ENCODE measurements at places on chromosomes 5 and 9.

DNA sequence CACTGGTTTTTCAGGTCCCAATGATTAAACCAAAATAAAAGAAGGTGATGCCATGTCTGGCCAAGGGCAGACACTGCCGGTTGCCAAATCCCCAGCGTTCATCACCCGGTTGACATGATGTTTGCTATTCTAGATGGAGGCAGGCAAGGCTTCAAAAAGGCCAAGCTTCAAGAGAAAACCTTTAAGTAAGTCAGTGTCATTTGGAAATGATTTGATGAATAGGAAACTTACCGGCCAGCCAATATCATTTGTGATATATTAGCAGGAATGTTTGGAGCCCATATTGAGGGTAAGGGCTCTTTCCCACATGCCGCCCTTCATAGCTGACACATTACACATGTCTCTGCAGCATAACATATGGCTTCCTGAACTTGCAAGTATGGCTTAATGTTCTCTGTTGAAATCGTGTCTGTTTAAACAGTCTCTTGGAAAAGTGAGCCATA, 89.5 kb upstream of the TTC23L start:
- DNase-seq = peak; percentile 50

- DNase-seq = no peak
Measured at GRCh38 chr9:93536874-93537273, 39.5 kb upstream of the PHF2 start.

- peak; percentile 68 for DNase-seq
Measured at GRCh38 chr9:69172895-69173294, 1.2 kb upstream of the TJP2 start.

GRCh38 chr9:72144756-72145492, 4.3 kb upstream of the GDA start:
- DNase-seq = no peak

DNA sequence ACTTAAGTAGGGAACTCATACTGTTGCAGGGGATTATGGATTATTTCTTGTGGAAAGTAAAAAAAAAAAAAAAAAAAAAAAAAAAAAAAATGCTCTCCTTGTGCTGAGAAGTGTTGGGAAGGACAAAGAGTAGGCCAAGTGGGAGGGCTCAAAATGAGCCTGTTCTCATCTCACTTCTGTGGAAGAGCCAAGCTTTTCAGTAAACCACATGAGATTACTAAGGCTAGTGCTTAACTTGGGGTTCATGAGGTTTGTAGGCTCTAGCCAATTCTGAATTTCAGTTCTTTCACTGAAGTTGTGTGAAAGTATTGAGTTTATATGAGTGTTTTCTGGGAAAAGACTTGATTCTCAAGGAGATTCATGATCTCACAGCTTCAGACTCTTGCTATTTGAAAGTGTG, 23.0 kb upstream of the CEP78 start:
- no peak for DNase-seq

DNA sequence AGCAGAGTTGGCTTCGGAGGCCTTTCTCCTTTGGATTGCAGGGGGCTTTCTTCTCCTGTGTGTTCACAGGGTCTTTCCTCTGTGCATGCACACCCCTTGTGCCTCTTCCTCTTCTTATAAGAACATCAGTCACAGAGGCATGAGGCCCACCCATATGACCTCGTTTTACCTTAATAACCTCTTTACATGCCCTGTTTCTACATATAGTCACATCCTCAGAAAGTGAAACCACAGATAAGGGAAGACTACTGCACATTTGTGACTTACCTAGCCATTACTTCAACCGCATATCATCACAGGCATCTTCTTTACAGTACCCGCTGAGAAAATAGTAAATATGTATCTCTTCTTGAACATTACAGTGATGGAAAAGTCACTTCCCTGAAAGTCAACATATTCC, 204.9 kb upstream of the TARS1 start:
- no peak for DNase-seq

- no peak for DNase-seq
Measured at GRCh38 chr5:170445936-170446335, 56.8 kb upstream of the KCNMB1 start.

DNA sequence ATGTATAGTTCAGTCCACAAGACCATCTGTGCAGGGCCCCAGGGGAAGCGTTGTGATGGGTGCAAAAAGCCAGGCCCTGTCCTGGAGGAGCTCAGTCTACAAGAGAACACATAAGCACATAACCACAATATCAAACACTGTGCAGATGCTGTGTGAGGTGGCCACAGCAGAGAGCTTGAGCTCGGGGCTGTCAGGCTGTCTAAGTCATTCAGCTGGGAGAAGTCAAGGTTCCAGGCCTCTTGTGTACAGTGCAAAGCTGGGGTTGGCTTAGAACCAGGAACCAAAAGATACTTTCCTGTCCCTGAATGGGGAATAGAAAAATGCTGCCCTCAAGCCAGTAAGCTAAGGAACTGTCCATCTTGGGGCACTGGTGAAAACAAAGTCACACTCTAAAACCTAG, 75.0 kb downstream of the PRDM6 start:
- peak; percentile 5 for DNase-seq

DNA sequence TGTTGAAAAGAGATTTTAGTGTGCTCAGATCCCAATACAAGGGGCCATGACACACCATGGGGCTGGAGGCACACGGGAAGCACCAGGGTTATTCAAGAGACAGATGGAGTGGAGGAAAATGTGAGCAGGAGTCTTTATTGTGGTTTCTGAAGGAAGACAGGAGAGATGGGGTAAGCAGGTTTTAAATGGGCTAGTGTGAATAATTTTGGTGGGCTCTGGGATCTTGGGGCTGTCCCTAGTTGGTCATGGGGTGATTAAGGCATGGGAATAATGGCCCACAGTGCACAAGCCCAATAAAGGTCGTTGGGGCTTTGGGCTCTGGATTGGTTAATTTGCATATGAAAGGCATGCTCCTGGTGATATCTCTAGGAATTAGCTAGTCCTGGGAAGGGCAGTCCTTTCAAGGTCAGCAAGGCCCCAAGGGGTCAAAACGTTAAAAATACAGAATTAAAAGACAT, 3.6 kb upstream of the SCGB3A2 start:
- DNase-seq = no peak

DNA sequence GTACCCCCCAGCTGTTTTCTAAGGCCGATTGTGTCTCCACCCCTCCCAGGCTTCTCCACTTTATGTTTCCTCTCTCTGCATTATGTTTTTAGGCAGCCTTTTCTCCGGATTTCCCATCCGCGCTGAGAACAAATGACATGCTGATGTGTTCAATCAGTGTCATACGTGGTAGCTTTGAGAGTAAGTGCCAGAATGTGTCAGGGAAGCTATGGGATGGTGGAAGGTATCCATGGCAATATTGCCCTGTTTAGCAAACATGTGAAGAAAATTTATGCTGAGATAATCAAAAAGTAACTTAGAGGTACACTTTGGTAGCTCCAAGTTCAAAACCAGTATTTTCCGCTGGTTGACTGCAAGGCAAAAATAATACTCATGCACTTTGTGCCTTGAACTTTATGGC, 36.6 kb upstream of the LECT2 start:
- no peak for DNase-seq

- DNase-seq = no peak
Measured at GRCh38 chr9:115466756-115467155, 348.8 kb upstream of the TNC start.

DNA sequence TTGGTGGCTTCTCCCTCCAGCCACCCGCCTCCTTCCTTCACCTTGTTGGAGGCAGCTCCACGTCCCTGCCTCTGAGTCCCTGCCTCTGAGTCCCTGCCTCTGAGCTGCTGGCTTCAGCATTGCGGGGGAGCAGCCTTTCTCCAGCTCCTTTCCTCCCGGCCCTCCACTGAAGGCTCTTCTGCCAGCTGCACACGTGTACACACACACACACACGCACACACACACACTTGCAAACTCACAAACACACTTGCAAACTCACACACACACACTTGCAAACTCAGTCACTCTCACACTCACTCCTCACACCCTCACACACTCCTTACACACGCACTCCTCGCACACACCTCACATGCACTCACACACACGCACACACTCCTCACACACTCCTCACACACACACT, 45.1 kb downstream of the C9orf50 start:
- DNase-seq = no peak

- DNase-seq = no peak
Measured at GRCh38 chr9:95495961-95496360, 20.8 kb downstream of the PTCH1 start.

GRCh38 chr9:22238809-22239684, 207.6 kb upstream of the DMRTA1 start:
- DNase-seq = peak; percentile 75

DNA sequence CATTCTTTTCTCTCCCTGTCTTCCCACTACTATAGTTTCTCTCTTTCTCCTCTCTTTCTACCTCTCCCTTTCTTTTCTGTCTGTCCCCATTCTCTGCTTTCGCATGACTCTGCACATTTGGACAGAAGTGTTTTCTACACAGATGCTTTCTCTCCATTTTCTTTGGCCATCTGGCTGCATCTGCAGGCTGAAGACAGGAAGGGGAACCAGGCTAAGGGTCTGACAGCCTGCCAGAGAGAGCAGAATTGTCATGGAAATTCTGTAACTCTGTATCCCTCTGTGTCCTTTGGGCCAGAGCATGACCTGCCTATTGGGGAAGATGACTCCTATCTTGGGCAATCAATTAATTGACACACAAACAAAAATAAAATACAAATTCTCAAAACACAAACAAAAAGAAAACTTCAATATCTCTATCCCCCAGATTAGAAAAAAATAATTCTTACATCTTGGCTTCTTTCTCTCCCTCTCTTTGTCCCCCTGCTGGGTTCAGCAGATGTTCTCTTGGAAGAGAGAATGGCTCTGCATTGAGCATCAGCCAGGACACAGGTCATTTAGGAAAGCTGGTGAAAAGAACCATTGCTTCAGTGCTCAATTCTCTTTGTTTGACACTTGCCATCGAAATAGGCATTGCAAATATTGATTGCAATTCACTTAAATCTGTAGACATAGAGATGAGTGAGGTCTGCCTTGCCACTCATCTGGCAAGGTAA, 415.9 kb upstream of the KLF4 start:
- no peak for DNase-seq

GRCh38 chr5:121500310-121500709, 351.4 kb upstream of the FTMT start:
- no peak for DNase-seq

DNA sequence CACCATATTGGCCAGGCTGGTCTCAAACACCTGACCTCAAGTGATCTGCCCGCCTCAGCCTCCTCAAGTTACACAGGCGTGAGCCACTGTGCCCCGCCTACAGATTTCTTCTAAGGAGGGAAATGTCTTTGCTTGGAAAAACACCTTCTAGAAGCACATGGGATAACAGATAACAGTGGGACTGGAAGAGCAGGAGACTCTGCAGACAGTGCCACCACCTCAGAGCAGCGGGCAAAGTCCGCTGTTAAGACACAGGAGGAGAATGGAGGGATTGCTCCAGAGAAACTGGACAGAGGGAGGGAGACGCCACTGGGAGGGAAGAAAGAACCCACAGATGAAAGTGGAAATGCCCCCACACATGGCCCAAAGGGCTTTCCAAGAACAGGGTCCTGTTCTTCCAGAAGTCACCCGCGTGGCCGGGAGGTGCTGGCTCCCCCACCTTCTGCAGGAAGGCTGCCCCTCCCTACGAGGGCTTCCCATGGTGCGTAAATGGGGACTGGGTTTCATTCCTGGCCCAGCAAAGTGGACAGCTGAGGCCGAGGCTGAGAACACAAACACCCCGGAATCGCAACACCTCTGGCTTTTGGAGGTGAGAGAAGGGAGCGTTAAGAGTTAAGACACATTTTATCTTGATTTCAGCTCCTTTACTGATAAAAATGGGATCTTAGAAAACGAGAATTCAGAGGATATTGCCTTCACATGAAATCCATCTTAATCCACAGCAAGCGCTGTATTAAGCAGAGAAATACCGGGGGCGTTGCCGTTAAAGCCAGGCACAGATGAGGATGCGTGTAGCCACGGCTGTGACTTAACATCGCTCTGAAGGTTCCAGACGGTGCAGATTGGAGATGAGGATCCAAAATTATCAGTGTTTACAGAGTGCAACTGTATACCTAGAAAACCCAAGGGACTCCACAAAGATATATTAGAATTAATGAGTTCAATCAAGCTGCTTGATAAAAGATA, 11.2 kb downstream of the ADAMTS2 start:
- DNase-seq = no peak

- no peak for DNase-seq
Measured at GRCh38 chr9:113399646-113400200, 1.4 kb downstream of the ALAD start.

DNA sequence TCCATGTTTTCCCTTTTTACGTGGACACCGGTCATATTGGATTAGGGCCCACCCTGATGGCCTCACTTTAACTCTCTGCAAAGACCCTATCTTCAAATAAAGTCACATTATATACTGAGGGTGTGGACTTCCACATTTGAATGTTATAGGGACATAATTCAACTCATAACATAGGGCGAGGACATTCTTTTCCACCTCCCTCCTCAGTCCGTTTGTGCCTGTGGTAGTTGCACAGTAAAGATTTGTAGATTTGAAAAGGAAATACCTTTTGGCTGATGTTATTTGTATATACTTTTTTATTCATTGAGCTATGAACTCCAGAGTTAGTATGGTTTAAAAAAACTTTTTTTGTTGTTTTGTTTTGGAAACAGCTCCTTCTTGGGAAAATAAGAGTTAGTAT, 51.0 kb upstream of the DHFR start:
- no peak for DNase-seq

DNA sequence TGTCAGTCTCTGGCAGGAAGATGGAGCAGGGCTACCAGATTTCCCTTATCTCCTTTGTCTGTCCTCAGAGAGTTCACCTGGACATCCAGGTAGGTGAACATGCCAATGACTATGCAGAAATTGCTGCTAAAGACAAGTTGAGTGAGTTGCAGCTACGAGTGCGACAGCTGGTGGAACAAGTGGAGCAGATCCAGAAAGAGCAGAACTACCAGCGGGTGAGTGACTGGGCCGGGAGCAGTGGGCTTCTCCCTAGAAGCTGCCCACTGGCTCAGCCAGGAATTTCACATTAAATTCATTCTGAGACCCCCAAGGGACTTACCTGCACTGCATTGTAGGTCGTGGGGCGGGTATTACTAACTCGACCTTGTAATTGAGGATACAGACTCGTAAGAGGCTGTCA, 2.1 kb downstream of the TMED9 start:
- no peak for DNase-seq

- DNase-seq = no peak
Measured at GRCh38 chr5:60229691-60230185, 336.2 kb upstream of the PDE4D start.

DNA sequence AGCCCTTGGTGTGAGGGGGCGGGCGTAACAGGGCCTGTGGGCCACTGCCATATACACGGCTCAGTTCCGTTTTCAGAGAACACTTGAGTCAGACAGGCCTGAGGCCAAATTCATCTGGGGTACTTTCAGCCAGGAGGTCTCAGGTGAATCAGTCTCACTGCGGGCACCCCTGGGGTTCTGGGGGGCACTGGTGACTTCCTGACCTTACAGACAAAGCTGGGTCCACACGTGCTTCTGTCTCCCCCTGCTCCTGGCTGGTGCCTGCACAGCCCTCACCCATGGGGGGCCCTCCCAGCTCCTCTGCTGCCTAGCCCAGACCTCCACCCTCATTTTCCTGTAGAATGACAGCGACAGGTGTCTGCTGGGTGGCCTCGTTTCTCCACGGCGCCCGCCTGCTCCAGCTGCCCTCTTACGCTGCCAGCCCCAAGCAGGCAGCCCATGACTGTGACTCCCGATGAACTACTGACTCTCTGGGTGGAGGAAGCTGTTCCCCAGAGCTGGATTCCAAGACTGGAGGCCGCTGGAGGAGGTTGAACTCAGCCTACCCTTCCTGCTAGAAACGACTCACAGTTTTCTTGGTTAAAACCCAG, 374.1 kb upstream of the IRX4 start:
- no peak for DNase-seq

GRCh38 chr9:122379340-122379739, 8.5 kb downstream of the PTGS1 start:
- DNase-seq = no peak

Measured in cardiac fibroblast (primary cell).